ENCODE measurements at places on chromosomes 3 and 15.
A peak's percentile ranks its signal among the peaks of the same experiment; 100 is the strongest.

GRCh38 chr15:32838338-32838737 lies 120.5 kb downstream of the GREM1 start:
- DNase-seq, result no peak
- no peaks in the 10 kb centered on the region for H3K4me1 ChIP-seq
- H3K27me3 ChIP-seq, result no peaks in the 10 kb centered on the region
- H3K4me3 ChIP-seq, result no peak overlapping the region
- no peaks in the 10 kb centered on the region for H3K36me3 ChIP-seq

- no peaks in the 10 kb centered on the region for H3K27me3 ChIP-seq
- H3K4me3 ChIP-seq, result no peak overlapping the region
- H3K27ac ChIP-seq, result no peak overlapping the region
- peaks cover 4% of the 10 kb centered on the region for H3K4me1 ChIP-seq
- H3K36me3 ChIP-seq, result no peaks in the 10 kb centered on the region
- no peak for DNase-seq
Observed at GRCh38 chr3:38311941-38312340, 29.8 kb downstream of the SLC22A14 start.

DNA sequence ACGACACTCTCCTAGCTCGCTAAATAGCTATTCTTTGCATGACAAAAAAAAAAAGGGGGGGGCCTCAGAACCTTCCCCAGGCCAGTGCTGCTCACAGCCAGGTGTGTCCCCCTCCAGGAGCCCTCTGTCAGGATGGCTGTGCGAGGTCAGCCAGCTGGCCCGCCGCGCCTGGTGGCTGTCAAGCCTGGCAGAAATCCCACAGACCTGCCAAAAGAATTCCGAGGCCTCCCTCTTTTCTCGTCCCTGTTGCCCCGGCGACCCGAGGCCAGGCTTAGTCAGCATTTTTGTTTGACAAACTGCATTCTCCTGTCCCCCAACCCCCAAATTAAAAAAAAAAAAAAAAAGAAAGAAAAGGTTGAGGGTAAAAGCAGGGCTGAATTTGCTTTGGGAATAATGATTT lies 61.9 kb downstream of the TM4SF4 start:
- peak overlapping the region; percentile 65 for H3K27ac ChIP-seq
- no peak overlapping the region for H3K4me3 ChIP-seq
- H3K27me3 ChIP-seq, result no peaks in the 10 kb centered on the region
- peak; percentile 80 for DNase-seq
- H3K4me1 ChIP-seq, result peaks cover 19% of the 10 kb centered on the region
- H3K36me3 ChIP-seq, result peaks cover 5% of the 10 kb centered on the region

GRCh38 chr3:18725668-18726407 lies 300.7 kb upstream of the SATB1 start:
- no peak for DNase-seq
- H3K4me3 ChIP-seq, result no peak overlapping the region
- no peaks in the 10 kb centered on the region for H3K36me3 ChIP-seq
- no peaks in the 10 kb centered on the region for H3K27me3 ChIP-seq

- DNase-seq, result no peak
- H3K27ac ChIP-seq, result no peak overlapping the region
- no peak overlapping the region for H3K4me3 ChIP-seq
- H3K36me3 ChIP-seq, result peaks cover 10% of the 10 kb centered on the region
Observed at GRCh38 chr3:46959161-46959511, 17.4 kb downstream of the CCDC12 start.

DNA sequence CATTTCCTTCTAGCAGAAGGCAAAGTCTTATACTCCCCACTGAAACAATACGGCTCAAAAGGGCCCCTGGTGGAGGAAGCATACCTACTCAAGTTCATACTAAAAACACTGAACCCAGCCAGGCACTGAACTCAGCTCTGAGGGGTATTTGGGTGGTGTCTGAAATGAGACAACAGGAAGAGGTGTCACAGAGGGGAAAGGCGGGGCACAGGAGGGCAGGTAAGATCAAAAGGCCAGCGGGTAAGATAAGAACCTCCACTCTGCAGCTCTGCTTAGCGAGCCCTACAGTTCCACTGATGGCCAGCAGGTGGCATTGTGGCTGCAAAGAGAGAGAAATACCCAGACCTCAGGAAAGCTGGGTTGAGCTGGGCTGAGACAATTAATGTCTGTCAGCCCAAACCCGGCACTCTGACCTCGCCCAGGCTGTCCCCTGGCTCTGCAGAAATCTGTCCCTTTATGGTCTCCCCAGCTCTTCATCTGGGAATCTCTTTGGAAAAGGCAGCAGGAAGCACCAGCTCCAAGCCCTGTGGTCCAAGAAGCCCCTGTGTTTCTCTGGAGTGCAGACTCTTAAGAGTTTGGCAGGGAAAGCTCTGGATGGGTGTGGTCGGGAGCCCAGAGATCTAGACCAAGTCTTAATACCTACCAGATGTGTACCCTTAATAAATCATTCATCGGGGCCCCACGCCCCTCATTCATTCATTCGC lies 8.4 kb downstream of the MFGE8 start:
- H3K27ac ChIP-seq, result no peak overlapping the region
- no peaks in the 10 kb centered on the region for H3K27me3 ChIP-seq
- no peak overlapping the region for H3K4me3 ChIP-seq
- H3K4me1 ChIP-seq, result no peaks in the 10 kb centered on the region
- DNase-seq, result peak; percentile 97

- no peaks in the 10 kb centered on the region for H3K36me3 ChIP-seq
- no peak overlapping the region for H3K27ac ChIP-seq
- H3K4me1 ChIP-seq, result peaks cover 4% of the 10 kb centered on the region
- no peaks in the 10 kb centered on the region for H3K27me3 ChIP-seq
- H3K4me3 ChIP-seq, result no peak overlapping the region
Observed at GRCh38 chr15:101439920-101440319, 49.6 kb downstream of the PCSK6 start.
